ENCODE measurements at places on chromosomes 11 and 22. TPM values are rescaled to one million over a fixed set of nuclear protein-coding genes. Genes with fewer than 3 reads are reported as not detected.

DNA sequence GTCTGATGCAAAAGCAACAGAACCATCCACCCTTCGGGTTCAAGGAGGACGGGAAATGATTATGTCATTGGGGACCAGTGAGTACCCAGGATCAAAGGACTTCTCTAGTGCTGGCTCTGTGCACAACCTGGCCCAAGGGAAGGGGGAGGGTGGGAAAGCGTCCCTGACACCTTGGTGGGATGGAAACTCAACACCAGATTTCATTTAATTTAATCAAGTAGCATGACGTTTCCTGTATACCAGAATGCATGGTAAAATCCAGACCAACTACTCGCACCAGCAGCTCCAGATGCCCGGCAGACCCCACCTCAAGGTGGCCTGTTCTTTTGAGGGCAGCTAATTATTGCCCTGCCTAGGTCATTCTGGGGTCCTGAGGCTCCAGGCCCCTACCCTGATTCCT is 385.1 kb downstream of the CADM1 start:
- no peak for DNase-seq

GRCh38 chr11:16223558-16223957 is 132.8 kb downstream of the SOX6 start:
- DNase-seq, result no peak

The DRICH1 gene
- 0.36 TPM for total RNA-seq

The LMNTD2 gene
- 5.2 TPM for total RNA-seq

The SEZ6L gene
- not detected for total RNA-seq

GRCh38 chr11:63551889-63552266 is 11.3 kb downstream of the PLAAT2 start:
- DNase-seq, result peak; percentile 31

- DNase-seq, result peak; percentile 21
Observed at GRCh38 chr11:15327786-15328231, 213.1 kb downstream of the INSC start.
